ENCODE measurements at places on chromosomes 7 and 10. TPM values are rescaled to one million over a fixed set of nuclear protein-coding genes. Genes with fewer than 3 reads are reported as not detected.
A peak's percentile ranks its signal among the peaks of the same experiment; 100 is the strongest.

GPR15LG gene
- not detected for total RNA-seq

CUZD1 gene
- total RNA-seq, result 0.23 TPM

HTRA1 gene
- total RNA-seq, result 41.4 TPM

- peaks cover 8% of the 10 kb centered on the region for H3K4me1 ChIP-seq
- peak overlapping the region; percentile 100 for H3K27ac ChIP-seq
- peak; percentile 78 for DNase-seq
- peak overlapping the region; percentile 74 for H3K4me3 ChIP-seq
- no peaks in the 10 kb centered on the region for H3K36me3 ChIP-seq
- no peaks in the 10 kb centered on the region for H3K27me3 ChIP-seq
Measured at GRCh38 chr7:5425507-5426225, 2.0 kb upstream of the TNRC18 start.

GRCh38 chr10:124864421-124865193, 63.0 kb downstream of the ABRAXAS2 start:
- no peaks in the 10 kb centered on the region for H3K36me3 ChIP-seq
- H3K27me3 ChIP-seq, result no peaks in the 10 kb centered on the region
- H3K27ac ChIP-seq, result no peak overlapping the region
- H3K4me1 ChIP-seq, result no peaks in the 10 kb centered on the region

DNA sequence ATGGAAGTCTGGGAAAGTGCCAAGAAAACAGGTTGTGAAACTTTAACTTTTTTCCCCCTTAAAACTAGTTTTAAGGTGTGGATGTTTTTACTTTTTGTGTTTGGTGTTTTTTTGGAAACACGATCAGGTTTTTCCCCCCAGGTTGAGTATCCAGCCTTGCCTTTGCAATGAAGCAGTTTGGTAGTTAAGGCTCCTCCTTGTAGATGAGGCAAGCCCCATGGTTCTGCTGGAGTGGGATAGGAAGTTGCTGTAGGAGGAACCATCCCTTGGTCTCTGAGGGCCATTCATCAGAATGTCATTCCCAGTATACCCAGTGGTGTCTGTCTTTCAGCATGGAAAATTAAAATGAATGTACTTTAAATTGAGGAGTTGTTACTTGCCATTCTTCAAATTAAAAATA, 2.7 kb downstream of the CUL1 start:
- H3K4me1 ChIP-seq, result peaks cover 2% of the 10 kb centered on the region
- no peaks in the 10 kb centered on the region for H3K27me3 ChIP-seq
- H3K36me3 ChIP-seq, result no peaks in the 10 kb centered on the region
- no peak for DNase-seq
- H3K27ac ChIP-seq, result peak overlapping the region; percentile 11

DNA sequence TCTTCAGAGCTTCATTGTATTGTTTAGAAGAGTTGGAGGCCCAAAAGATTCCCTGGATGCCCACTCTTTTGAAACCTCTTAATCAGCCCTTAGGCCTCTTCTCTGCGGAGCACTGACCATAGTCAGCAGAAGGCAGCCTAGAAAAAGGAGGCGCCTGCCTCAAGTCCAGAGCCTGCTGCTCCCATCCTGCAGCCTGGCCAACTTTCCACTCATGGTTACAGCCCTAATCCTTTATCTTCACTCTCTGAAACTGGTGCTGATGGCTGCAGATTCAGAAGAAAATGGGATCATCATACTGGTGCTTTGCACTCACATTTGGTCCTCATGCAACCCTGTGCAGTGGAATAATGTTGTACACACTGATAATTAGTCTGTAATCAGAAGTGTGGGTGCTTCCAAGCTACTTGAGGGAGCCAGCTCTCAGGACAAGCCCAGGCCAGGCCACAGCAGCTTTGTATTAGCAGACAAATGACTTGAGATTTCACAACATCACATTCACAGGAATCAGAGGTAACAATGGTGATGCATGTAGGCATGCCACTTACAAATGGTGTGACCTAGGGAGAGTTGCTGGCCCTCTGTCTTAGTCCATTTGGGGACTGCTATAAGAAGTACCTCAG, 272.9 kb downstream of the GALNT17 start:
- no peak overlapping the region for H3K4me3 ChIP-seq
- DNase-seq, result no peak
- H3K27me3 ChIP-seq, result no peaks in the 10 kb centered on the region
- H3K4me1 ChIP-seq, result no peaks in the 10 kb centered on the region

DNA sequence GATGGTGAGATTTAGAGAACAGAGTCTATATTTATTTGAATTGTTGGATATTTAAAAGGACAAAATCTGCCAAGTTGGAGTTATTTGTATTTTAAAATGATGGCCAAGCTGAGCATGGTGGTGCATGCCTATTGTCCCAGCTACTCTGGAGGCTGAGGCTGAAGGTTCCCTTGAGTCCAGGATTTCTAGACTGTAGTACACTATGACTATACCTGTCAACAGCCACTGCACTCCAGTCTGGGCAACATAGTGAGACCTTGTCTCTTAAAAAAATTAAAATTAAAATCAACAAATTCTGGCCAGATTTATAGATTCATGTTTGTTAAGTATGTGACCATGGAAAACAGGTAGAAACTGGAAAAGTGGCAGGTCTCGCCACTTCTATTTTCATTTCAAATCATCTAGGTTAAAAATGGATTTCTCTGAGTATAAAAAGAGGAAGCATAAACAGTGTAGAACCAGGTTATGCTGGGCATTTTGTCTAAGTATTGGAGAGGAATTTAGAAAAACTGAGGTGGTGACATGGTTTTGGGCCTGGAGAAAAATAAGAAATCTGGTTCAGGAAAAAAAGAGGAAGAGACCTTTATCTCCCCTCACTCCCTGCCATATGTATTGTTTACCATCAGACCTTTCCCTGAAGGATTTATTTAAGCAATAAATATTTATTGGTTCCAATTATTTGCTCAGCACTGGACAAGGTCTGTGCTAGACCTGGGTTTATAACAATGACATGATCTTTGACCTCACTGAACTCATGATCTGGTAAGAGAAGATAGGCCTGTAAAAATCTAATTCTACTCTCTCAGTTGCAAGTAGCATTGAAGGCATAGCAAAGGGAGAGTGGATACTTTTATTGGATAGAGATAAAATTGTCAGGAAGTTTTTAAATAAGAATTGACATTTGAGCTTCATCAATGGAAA, 134.2 kb downstream of the TSPAN12 start:
- no peaks in the 10 kb centered on the region for H3K27me3 ChIP-seq
- H3K27ac ChIP-seq, result no peak overlapping the region
- DNase-seq, result no peak

- no peaks in the 10 kb centered on the region for H3K27me3 ChIP-seq
- no peak overlapping the region for H3K4me3 ChIP-seq
- no peaks in the 10 kb centered on the region for H3K36me3 ChIP-seq
- no peak for DNase-seq
- H3K27ac ChIP-seq, result no peak overlapping the region
- H3K4me1 ChIP-seq, result no peaks in the 10 kb centered on the region
Measured at GRCh38 chr7:44187636-44188416, 1.4 kb downstream of the GCK start.

DNA sequence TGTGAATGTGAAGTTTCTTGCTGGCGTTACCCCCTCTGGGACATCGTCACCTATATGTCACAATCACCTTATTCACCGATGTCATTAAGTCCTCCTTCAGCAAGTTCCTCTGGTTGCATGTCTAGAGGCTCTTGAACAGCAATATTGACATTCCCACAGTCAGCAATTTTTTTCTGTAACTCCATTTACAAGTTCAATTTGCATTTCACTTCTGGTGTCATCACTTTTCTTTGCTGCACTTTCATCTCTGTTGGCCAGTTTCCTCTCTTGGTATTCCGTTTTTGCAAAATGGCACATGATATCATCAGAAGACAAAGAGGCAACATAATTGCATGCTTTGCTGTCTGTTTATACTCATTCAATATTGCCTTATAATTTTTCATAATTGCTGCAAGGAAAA, 69.8 kb downstream of the SRI start:
- H3K27ac ChIP-seq, result no peak overlapping the region
- H3K4me1 ChIP-seq, result no peaks in the 10 kb centered on the region
- DNase-seq, result no peak
- H3K36me3 ChIP-seq, result no peaks in the 10 kb centered on the region
- no peak overlapping the region for H3K4me3 ChIP-seq

DNA sequence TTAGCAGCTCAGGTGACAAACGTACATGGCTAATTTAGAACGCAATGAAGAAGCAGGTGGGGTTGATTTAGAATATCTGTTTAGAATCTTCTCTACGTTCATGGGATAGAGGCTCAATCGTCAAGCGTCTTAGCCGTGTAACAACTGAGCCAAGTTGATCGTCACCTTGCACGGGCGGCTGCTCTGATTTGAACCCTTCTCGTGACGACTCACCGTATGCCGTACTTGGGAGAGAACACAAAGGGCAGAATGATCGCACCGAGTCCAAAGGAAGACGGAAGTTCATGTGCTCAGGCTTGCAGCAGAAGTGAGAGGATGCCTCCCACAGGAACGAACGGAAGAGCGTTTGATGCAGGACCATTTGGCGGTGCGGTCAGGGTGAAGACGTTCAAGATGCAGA, 108.3 kb upstream of the TCERG1L start:
- no peak overlapping the region for H3K4me3 ChIP-seq
- no peak for DNase-seq
- H3K36me3 ChIP-seq, result no peaks in the 10 kb centered on the region
- no peaks in the 10 kb centered on the region for H3K4me1 ChIP-seq

- no peak for DNase-seq
- no peaks in the 10 kb centered on the region for H3K4me1 ChIP-seq
- no peaks in the 10 kb centered on the region for H3K27me3 ChIP-seq
- H3K36me3 ChIP-seq, result no peaks in the 10 kb centered on the region
Measured at GRCh38 chr10:11341283-11341960, 270.0 kb downstream of the USP6NL start.

- DNase-seq, result peak; percentile 7
- no peaks in the 10 kb centered on the region for H3K36me3 ChIP-seq
- H3K4me3 ChIP-seq, result no peak overlapping the region
- no peaks in the 10 kb centered on the region for H3K27me3 ChIP-seq
Measured at GRCh38 chr10:122419876-122420623, 34.4 kb upstream of the ARMS2 start.

DNA sequence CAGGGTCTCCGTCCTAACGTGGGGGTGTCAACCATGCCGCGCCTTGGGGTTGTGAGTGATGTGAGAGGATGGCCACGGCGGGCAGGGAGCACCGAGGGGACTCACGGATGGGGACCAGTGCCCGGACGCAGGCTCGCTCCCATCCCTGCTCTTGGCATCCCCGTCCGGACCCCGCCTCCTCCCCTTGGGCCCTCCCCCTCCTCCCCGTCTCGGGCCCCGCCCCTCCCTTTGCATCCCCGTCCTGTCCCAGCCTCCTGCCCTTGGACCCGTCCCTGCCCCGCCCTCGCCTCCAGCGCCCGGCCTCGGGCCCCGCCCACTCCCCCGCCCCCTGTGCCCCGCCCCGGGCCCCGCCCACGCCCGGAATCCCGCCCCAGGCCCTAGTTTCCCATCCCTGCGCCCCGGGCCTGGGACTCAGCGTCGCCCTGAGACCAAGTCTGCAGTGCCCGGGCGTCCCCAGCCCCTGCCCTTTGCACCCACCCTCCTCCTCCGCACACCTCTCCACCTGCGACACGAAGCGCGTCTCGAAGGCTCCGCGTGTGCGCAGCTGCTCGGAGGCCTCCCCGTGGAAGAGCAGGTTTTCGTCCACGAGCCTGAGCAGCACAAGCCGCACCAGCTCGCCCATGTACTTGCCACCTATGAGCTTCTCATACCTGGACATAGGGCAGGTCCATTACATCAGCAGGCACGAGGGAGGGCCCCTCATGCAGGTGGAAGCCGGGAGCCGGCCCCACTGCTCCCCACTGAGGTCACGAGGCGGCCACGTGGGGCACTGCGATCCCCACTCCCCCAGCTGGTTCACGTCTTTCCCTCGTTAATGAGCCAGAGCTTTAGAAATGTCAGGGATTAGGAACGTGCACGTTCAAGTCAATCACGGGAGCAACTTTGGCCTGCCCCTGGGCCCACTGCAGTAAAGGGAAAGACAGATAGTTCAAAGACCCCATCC, 5.1 kb upstream of the MYL7 start:
- peak; percentile 56 for DNase-seq
- no peaks in the 10 kb centered on the region for H3K27me3 ChIP-seq
- no peaks in the 10 kb centered on the region for H3K36me3 ChIP-seq
- H3K27ac ChIP-seq, result no peak overlapping the region
- H3K4me3 ChIP-seq, result peak overlapping the region; percentile 11

DNA sequence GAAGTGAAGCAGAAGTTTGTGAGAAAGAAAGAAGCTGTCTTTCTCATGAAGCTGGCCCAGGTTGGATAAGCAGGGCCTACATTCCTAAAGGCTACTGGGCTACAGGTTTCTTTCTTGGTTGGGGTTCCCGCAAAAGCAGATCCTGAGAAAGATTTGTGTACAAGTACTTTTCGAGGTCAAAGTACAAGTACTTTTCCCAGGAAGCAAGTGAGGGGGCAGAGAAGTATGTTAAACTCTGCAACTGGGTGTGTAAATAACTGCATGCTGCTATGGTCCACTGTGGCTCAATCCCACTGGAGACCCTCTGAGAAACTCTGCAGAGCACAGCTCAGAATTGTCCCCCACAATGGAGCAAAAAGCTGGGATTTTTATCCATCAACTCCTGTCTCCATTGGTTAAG, 28.7 kb downstream of the LSM5 start:
- no peaks in the 10 kb centered on the region for H3K36me3 ChIP-seq
- H3K4me3 ChIP-seq, result no peak overlapping the region
- no peak for DNase-seq
- no peaks in the 10 kb centered on the region for H3K27me3 ChIP-seq

DNA sequence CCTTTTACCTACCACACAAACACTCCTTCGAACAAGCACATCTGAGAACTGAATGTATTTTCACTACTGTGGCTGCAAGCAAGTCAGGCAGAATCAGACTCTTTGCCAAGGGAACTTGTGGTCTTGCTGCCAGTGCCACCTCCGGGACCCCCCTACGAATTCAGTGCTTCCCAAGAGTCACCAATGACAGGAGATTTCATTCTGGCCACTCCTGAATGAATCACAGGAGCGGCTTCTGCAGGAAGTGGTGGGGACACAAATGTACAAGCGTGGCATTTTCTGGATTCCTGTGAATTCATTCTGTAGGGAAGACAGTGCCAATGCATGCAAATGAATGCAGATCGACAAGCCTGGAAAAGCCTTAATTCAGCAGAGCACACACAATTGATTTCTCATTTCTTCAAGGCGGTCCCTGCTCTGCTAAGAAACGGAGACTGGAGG, 161.2 kb downstream of the CAMK1D start:
- H3K27ac ChIP-seq, result no peak overlapping the region
- no peaks in the 10 kb centered on the region for H3K36me3 ChIP-seq
- no peaks in the 10 kb centered on the region for H3K4me1 ChIP-seq
- H3K27me3 ChIP-seq, result no peaks in the 10 kb centered on the region

DNA sequence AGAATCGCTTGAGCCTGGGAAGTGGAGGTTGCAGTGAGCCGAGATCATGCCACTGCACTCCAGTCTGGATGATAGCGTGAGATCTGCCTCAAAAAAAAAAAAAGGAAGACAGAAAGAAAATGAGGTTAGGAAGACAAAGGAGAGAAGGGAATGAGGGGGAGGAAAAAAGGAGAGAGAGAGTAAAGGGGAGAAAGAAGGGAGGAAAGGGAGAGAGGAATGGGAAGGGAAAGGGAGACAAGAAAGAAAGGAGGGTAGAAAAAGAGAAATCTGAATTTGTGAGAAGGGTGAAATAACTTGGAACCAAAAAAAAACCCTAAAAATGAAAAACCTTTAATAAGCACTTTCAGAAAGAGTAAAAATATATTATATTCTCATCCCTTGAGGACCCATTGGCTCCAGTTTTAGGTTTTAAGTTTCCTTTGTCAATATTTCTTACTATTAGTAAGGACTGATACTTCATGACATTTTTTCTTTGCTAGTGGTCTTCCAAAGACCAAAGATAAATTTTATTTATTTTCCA, 54.9 kb downstream of the POT1 start:
- H3K27ac ChIP-seq, result no peak overlapping the region
- no peaks in the 10 kb centered on the region for H3K27me3 ChIP-seq
- no peaks in the 10 kb centered on the region for H3K36me3 ChIP-seq
- no peak for DNase-seq
- no peak overlapping the region for H3K4me3 ChIP-seq
- H3K4me1 ChIP-seq, result no peaks in the 10 kb centered on the region

Data from prostate gland (tissue), 2 donors.